ENCODE measurements at places on chromosomes 4 and X.

DNA sequence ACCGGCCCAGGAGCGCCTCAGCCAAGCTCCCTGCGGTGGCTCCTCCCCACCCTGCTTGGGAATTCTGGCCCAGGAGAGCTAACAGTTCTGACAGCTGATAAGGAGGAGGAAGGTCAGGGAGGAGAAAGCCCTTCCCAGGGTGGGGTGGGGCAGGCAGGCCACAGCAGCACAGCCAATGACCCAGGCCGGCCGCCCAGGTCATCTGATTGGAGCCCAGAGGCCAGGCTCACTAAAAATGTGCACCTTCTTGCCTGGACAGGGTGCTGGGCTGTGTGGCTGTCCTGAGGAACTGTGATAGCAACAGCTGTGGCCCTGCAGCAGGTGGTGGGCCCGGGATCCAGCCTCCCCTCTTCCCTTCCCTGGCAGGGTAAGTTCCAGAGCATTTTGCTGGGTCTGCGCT lies 17.2 kb upstream of the SH3TC1 start:
- DNase-seq: no peak

DNA sequence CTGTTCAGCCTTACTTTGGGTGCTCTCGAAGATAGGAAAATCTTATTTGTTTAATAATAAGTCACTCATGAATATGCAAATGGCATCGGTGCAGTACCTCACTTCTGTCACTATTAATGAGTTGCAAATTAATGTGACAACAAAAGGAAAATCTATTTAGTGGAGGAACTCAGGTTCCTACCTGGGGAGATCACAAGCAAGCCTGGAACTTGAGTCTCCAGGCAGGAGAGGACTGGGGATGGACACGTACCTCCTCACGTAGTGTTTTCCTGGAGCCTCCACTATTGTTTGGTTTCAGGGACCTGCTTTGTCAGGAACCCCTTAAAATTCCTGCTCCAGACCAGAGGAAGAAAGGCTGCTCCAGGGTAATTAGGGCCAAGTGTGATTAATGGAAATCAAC lies 82.1 kb downstream of the BCOR start:
- DNase-seq: no peak

GRCh38 chr4:111204797-111205196 lies 581.9 kb upstream of the PITX2 start:
- DNase-seq: no peak

DNA sequence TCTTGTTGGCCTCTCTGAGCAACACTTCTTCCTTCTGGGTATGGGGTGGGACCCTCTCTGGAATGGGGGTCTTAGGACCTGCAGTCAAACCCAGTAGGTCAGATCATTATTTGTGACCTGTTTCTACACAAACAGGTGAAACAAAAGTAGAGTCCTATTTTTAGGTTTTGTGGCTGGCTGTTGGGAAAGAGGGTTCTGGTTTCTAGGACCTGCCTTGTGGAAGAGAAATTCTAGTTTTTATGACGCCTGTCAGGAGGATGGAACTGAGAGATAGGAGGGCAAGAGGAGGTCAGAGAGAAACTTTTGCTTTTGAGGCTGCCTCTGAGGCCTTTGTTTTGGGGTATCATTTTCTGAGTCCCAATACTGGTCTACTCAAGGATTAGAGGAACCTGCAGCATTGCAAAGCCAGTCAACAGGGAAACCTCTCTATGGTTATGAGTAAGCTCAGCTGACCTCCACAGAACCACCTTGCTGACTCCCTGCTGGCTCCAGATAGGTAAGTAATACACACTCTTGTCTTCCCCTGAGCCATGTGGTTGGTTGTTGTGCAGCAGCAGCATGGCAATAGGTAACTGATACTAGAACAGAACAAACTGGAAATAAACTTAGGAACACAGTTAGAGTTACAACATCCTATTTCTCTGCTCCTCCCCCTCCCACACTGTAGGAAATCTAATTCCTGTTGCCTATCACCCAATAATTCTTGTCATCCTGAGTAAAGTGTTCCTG lies 114.7 kb upstream of the VCX3B start:
- DNase-seq: no peak

DNA sequence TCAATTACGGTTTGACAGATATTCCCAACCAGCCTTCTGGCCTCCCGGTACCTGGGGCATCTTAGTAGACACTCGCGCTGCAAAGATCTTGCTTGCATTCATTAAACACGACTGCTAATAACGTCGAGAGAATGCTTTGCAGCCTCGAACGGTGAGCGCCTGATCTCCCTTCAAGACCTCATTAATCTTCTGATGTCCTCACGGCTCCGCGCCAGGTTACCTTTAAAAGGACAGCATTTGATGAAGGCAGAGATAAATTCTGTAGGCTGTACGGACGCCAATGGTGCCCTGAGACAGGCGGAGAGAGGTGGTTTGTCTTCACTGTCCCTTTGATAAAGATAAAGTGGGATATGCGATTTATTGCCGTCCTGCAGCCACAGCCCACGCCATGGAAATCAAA lies 64.2 kb downstream of the SHOX start:
- DNase-seq: no peak

DNA sequence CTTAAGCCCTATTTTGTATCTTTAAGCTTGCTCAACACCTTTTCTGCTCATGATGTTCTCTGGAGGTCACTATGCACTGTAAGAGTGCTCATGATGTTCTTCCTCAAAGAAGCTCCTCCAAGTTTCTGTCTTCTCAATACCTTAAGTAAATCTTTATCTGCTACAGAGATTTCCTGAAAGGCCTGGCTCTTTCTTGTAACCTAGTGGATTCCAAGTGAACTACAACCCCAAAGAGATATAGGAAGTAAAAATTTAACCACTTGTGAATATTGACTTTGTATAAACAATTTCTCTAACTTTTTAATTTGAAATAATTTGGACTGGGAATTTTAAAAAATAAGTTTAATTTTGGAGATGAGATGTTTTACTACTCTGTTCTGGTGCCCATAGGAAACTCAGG lies 39.3 kb upstream of the XK start:
- no peak for DNase-seq

GRCh38 chr4:98343626-98344025 lies 82.4 kb downstream of the RAP1GDS1 start:
- peak; percentile 11 for DNase-seq

DNA sequence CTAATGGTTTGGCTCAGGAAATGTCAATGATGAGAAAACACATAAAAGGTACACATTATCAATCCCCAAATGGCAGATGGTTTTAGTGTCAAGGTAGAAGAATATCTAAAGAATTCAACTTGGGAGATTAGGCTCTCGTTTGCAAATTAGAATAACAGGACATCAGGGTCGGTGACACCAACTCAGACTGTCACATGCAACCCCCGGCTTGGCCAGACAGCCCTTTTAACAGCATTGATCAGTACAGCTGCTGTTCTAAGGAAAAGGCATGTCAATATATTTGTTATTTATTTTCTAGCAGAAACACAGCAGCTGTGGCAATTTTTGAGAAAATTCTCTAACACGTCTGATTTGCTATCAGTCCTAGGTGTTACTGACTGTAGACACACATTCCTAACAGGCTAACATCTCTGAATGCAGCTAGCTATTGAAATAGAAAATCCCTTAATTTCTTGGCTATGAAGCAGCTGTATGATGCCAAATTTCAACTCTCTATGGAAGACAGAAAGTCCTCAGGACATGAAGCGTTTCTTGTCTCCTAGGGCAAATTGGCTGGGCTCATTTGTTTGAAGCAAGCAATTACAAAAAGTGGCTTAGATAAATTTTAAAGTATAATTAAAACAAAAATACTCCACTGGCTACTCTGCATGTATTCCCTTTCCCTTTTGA lies 269.0 kb upstream of the CXXC4 start:
- no peak for DNase-seq

DNA sequence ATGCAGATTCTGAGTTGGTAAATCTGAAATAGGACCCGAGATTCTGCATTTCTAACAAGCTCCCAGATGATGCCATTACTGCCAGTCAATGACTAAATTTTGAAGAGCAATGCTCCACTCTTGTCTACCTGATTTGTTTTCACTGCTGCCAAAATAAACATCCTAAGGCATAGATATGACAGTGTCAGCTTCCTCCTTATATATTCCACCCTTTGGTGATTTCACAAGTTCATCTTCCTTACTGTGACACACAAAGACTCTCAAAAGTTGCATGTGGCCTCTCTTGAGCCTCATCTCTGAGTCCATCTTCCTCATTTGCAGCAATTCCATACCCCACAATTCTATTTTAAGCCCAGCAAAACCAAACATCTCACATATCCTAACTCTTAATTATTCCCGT lies 110.9 kb downstream of the FBXW7 start:
- DNase-seq: no peak

DNA sequence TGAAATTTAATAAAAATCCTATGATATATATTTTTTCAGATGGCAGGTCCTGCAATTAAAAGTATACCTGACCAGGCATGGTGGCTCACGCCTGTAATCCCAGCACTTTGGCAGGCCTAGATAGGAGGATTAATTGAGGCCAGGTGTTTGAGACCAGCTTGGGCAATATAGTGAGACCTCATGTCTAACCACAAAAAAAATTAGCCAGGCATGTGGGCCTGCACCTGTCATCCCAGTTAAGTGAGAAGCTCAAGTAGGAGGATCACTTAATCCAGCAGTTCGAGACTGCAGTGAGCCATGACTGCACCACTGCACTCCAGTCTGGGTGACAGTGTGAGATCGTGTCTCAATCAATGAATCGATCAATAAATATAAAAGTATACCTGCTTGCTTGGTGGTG lies 2.5 kb downstream of the OCIAD2 start:
- no peak for DNase-seq

- no peak for DNase-seq
Measured at GRCh38 chr4:167642250-167642649, 408.0 kb upstream of the SPOCK3 start.

- DNase-seq: peak; percentile 28
Measured at GRCh38 chrX:39869846-39870601, 227.7 kb downstream of the BCOR start.

- DNase-seq: peak; percentile 84
Measured at GRCh38 chr4:10590896-10591295, 93.7 kb downstream of the CLNK start.

DNA sequence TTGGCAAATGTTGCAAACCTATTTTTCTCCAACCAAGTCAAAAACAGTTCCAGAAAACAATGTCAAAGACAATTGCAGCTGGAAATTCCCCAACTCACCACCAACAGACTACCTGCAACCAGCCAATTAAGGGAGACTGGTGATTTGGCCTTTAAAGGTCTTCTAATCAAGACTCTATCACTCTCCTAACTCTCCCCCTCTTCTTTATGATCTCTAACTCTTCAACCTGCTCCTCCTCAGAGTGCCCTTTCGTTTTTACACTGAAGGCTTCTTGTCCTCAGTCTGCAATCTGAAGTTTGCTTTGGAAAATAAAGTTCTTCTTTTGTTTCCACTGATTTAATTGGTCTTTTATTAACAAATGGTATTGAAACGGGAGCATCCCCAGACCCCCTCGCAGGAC lies 203.9 kb downstream of the TECRL start:
- no peak for DNase-seq

- DNase-seq: peak; percentile 93
Measured at GRCh38 chr4:108651014-108651791, 804 bp downstream of the OSTC start.

DNA sequence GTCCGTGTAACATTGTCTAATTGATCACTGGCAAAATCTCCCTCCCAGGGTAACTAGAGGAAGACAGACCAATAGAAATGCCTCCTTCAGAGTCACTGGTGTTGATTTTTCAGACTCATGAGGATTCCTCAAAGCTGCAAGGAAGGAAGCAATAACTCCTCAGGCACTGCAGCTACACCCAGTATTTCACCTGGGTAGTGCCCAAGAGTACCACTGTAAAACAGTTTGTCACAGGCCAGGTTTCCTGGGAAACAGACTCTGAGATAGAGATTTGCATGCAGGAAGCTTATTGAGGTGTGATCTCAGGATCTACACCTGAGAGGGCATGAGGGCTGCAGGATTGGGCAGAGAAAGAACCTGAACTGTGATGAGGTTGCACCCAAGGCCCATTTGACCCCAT lies 240.7 kb upstream of the ATP6AP2 start:
- no peak for DNase-seq

DNA sequence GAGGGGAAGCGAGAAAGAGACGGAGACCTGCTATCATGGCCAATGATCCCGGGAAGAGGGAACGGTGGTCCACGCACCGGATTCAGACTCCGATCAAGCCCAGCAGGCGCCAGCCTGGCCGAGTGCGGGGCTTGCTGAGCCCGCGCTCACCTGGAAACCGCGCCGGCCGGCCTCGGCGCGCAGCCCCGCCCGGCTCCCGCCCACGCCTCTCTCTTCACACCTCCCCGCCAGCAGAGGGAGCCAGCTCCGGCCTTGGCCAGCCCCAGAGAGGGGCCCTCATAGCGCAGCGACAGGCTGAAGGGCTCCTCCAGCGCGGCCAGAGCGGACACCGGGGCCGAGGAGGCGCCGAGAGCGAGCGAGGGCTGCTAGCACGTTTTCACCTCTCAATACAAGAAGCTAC lies 36.8 kb upstream of the SPANXN2 start:
- no peak for DNase-seq

DNA sequence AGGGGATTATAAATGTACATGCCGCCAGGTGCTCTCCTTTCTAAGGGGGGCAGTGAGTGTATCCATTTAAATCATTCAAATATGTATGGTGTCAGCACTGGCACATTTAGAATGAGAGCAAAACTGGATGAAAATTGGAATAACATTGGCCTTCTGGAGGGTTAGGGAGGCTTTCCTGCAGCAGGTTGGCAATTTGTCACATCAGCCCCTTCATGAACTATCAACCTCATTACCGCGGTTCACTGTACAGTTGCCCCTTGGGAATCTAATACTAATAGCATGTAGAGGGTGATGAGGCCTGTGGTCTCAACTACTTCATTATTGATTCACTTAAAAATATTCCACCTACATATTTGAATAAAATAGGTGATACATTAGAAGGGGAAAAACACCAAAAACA lies 117.9 kb downstream of the PDHA2 start:
- no peak for DNase-seq

DNA sequence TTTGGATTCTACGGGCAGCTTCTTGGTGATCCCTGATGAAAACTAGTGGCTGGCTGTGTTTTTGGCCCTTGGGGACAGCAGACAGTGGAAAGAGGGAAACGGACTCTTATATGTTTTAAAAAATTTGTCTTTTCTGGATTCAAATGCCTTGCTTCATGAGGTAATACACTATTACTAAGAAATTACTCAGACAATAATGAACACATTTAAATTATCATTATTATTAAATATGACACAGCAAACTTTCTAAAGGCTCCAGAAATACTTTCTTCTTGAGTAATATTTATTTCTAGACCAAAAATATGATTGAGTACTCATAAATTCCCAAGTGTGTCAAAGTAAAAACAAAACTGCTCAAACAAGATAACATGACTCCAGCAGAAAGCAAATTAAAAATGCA lies 520.7 kb upstream of the AADAT start:
- no peak for DNase-seq
